ENCODE measurements at places on chromosomes 7 and 10. TPM values are rescaled to one million over a fixed set of nuclear protein-coding genes. Genes with fewer than 3 reads are reported as not detected.

The STRIP2 gene
- 18.6 TPM for polyA plus RNA-seq

The FBXW4 gene
- 23.7 TPM for polyA plus RNA-seq

The FLNC gene
- 0.03 TPM for polyA plus RNA-seq

The TIMM23 gene
- polyA plus RNA-seq, result 172 TPM

The MRLN gene
- polyA plus RNA-seq, result not detected

The PRSS37 gene
- polyA plus RNA-seq, result not detected

The UTF1 gene
- not detected for polyA plus RNA-seq

The UPK3B gene
- polyA plus RNA-seq, result 7.5 TPM

The CYP26C1 gene
- polyA plus RNA-seq, result not detected

The ZFYVE27 gene
- polyA plus RNA-seq, result 14.3 TPM

The MET gene
- polyA plus RNA-seq, result 99.8 TPM

The HPSE2 gene
- polyA plus RNA-seq, result 0.01 TPM

The KLF14 gene
- 0.01 TPM for polyA plus RNA-seq

The GPR15LG gene
- polyA plus RNA-seq, result 10.4 TPM

The ZNF212 gene
- polyA plus RNA-seq, result 3.8 TPM

The PTPN20 gene
- polyA plus RNA-seq, result 4.8 TPM

The KAT6B gene
- polyA plus RNA-seq, result 2.9 TPM

The TRPV6 gene
- 0.63 TPM for polyA plus RNA-seq

The ANKRD2 gene
- 0.18 TPM for polyA plus RNA-seq

The IL2RA gene
- polyA plus RNA-seq, result not detected

The PRF1 gene
- not detected for polyA plus RNA-seq

The DNAH11 gene
- under 0.01 TPM for polyA plus RNA-seq

The CPA4 gene
- 423 TPM for polyA plus RNA-seq

The ARPC1B gene
- 488 TPM for polyA plus RNA-seq

The AUTS2 gene
- polyA plus RNA-seq, result 4.7 TPM

The LRRN3 gene
- polyA plus RNA-seq, result not detected

The PTPRZ1 gene
- polyA plus RNA-seq, result 58.3 TPM

The GBX1 gene
- not detected for polyA plus RNA-seq

The FAM241B gene
- polyA plus RNA-seq, result 8.3 TPM

The EPC1 gene
- polyA plus RNA-seq, result 15.5 TPM

The SFTPA1 gene
- not detected for polyA plus RNA-seq

The EVX1 gene
- polyA plus RNA-seq, result not detected

The CALY gene
- not detected for polyA plus RNA-seq

Data from keratinocyte (primary cell).